ENCODE measurements at places on chromosomes 6 and 20. TPM values are rescaled to one million over a fixed set of nuclear protein-coding genes. Genes with fewer than 3 reads are reported as not detected.
A peak's percentile ranks its signal among the peaks of the same experiment; 100 is the strongest.

DNA sequence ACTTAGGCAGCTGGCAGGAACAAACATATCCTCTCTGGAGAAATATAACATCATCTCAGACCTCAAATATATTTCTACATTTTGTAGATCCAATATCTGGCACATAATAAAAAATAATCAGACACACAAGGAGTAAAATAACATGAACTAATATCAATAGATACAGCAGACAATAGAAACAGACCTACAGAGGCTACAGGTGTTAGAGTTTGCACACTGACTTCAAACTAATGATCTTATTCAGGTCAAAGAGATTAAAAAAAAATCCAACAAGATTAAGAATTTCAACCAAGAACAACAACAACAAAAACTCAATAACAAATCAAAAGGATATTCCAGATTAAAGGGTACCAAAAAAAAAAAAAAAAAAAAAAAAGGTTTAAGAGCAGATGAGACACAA is 13.9 kb upstream of the CDYL start:
- no peak for DNase-seq

- DNase-seq = no peak
Observed at GRCh38 chr6:15205321-15205720, 40.5 kb upstream of the JARID2 start.

DNA sequence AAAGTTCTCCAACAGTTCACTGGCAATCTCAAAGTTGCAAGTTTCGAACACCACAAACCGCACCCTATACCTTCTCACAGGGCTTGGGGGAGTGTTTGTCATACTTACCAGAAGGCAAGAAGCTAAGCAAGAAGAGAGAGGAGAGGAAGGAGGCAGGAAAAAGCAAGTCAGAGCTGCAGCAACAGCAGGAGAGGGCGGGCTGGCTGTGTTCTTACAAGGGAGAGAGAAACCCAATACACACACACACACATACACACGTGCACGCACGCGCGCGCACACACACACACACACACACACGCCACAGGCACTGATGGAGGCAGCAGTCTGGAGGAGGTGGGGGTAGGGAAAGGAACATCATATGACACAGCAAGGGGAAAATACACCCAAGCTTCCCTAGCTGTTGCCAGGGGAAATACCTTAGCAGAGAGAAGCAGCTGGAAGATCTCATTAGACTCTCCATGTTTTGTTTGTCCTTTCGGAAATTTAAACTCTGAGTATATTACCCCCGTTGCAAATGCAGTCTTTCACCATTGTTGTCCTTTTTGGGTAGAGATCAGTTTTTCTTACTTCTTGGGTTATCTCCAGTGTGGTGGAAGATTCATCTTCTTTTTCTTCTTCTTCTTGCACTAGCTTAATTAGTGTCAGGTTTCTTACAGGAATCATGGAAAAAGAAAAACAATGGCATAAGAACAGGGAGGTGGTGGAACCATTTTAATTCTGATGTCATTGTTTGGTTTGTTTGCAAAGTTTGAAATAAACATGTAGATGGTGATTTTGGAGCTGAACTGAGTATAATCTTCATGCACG is at the start of gene TXLNB:
Gene TXLNB (minus strand): TSS at position 186 of the 807 bp plus-strand sequence. CDS start 3,099 bp downstream, outside the sequence.
- peak; percentile 93 for DNase-seq

PTCRA gene
- not detected for polyA plus RNA-seq

- DNase-seq = no peak
Observed at GRCh38 chr6:151807513-151808370, at the start of gene ESR1. Gene ESR1 (plus strand): TSS chr6:151807682. CDS start chr6:151807913, 231 bp downstream.

DNA sequence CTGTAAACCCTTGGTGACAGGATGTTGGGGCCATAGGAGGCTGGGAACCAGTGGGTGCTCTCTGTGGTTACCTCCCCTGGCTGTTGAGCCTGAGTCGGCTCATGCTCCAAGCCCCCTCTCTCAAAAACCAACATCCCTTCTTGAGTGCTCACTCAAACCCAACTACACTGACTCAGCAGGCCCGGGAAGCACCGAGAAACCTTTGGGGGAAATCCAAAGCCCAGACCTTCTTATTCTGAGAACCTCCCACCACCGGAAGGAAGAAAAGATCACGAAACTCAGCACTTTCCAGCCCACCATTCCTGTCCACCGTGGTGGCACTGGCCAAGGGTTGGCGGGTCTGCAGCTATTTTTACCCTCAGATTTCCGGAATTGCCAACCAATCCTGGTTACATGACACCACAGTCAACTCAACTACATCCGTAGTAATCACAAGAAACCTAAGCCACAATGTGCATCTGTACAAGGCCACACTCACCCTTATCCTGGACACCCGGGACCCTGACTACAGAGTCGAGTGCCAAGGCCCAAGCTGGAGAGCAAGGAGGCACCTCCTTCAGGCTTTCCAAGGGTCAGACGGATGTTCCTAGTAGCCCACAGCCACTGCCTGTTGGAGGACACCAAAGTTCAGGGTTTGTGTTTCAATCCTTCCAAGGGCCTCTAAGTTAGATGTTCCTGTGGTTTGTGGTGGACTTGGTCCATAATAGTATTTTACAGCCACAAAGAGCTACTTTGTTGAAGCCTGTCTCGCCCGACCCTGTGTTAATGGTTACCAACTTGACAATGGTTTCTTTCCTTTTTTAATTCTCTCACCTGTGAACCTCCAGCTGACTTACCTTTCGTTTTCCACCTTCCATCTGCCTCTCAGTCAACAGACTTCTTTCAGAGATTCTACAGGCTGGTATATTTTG is 317.0 kb downstream of the CDC5L start:
- DNase-seq = no peak

- DNase-seq = no peak
Observed at GRCh38 chr6:134937426-134937825, 12.5 kb downstream of the ALDH8A1 start.

LAMP5 gene
- not detected for polyA plus RNA-seq

- DNase-seq = no peak
Observed at GRCh38 chr20:13333793-13334192, 112.7 kb downstream of the ISM1 start.

RGS17 gene
- polyA plus RNA-seq = not detected

STMND1 gene
- polyA plus RNA-seq = not detected

BTNL2 gene
- not detected for polyA plus RNA-seq

DNA sequence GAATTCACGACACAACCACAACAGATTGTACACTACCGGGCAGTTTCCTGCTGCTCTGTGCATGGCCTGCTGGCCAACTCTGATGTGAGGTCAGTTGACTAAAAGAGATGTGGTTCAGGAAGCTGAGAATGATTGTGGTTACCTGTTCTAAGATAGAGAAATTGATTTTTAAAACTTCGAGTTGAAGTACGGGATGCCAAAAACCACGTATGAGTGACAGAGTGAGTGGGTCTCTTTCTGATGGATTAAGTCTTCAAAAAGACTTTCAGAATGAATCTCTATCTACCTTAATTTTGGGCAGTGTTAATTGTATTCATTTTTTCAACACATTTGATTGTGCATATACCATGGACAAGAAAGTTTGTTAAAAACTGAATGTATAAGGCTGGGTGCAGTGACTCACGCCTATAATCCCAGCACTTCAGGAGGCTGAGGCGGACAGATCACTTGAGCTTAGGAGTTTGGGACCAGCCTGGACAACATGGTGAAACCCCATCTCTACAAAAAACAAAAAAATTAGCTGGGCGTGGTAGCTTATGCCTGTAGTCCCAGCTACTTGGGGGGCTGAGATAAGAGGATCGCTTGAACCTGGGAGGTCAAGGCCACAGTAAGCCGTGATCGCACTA is 121.2 kb downstream of the SGK1 start:
- no peak for DNase-seq

ADGB gene
- not detected for polyA plus RNA-seq

PGC gene
- not detected for polyA plus RNA-seq

GRCh38 chr6:149636124-149636523 is 12.4 kb downstream of the KATNA1 start:
- DNase-seq = no peak

DNA sequence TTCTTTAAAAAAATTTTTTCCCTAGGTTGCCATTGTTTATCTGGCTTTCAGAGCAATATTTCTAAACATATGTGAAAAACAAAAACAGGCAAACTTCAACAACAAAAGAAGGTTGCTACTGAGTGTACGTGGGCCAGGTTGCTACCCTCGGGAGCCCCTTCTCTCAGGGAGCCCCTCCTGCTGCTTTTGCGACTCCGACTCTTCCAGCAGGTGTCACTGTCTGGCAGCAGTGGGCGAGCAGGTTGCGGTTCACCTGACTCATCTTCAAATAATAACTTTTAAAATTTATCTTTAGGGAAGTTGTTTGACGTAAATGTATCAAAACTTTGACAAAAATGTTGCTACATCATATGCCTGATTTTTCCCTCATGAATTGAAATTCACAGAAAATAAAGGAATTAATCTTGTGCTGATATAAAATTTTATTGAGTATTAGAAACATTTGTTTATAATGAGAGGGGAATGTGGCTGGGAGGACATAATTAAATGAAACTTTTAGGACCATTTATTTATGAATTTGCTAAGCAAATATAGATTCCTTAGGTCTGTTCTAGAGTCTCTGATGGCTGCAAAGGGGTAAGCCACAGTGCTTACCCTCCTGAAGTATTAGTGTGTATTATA is 138.8 kb downstream of the HIVEP1 start:
- DNase-seq = peak; percentile 48

- DNase-seq = no peak
Observed at GRCh38 chr20:33744773-33745385, 13.1 kb downstream of the ZNF341 start.

POM121L2 gene
- polyA plus RNA-seq = not detected

TMEM200A gene
- 0.07 TPM for polyA plus RNA-seq

- DNase-seq = no peak
Observed at GRCh38 chr20:17520583-17520982, 10.6 kb downstream of the BFSP1 start.

DNA sequence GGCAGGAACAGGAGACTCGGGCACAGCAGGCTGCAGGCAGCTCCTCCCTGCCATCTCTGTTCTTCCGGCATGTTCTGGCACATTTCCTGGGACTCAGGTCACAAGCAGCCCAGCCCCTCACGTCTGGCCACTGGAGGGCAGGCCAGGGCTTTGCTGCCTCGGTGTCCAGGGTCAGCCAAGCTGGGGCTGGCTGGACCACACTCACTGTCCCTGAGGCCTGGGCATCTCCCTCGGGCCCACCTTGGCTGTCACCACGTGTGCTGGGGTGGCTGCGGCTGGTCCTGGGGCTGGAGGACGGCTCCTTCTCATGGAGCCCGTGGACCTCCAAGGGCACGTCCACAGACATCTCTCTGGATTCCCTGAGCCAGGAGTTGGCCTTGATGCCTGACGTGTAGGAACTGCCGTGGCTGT is 18.5 kb downstream of the FRMD1 start:
- DNase-seq = no peak

DNA sequence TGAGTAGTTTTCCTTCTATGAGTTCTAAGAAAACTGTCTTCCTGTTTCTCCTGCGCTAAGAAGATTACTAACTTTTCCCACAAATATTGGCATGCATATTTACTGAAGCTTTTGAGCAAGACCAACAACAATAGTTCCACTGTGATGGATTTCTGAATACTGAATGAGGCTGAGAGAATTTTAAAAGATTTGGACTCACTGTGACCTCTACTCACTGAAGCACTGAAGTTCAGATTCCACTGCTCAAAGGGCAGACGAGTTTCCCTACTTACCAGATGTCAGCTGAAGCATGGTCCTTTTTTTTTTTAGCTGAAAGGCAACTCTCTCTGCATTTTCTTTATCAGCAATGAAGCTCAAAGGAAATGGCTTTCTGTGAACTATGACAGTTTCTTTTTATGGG is 718.5 kb downstream of the RFPL4B start:
- DNase-seq = no peak

GRCh38 chr6:118680452-118681095 is 29.2 kb upstream of the CEP85L start:
- DNase-seq = no peak

DNA sequence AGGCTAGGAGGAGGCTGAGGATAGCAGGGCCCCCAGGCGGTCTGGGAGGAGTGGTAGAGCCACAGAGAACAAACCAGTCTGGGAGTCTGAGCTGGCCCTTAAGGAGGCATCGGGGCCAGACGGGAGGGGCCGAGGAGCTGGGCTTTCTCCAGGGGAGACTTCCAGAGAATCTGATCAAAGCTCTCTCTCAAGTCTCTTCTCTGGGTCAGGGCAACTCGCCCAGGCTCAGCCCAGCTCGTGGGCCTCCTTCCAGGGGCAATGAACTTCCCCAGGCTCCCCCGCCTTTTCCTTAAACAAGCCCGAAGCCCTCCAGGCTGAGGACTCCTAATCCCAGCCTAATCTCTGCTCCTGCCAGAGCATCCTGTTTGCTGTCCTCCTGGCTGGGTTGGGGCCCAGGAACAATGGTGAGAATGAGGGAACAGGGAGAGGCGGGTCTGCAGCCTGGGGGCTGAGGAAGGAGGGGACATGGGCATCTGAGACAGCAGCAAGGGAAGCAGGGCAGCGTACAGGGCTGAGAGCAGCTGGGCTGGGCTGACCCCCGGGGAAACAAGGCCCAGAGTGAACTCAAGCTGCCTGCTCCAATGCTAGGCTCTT is 173.6 kb downstream of the ANKRD60 start:
- DNase-seq = no peak

DNA sequence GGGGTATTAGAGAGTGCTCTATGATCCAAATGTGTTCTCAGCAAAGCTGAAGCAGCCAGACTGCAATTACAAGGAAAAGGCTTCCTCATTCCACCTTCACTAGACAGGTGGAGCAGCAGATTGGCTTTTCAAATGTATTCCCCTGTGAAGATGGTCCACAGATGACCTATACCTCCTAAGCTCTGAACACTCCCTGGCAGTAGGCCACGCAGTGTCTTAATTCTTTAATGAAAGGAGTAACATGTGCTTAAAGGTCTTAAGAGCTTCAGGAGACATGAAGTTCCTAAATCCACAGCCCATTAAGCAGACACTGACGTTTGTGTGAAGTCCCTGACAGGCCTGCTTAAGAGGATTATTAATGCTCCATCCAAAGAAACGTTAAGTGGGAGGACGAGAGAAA is 138.9 kb upstream of the NUP153 start:
- DNase-seq = no peak

DNA sequence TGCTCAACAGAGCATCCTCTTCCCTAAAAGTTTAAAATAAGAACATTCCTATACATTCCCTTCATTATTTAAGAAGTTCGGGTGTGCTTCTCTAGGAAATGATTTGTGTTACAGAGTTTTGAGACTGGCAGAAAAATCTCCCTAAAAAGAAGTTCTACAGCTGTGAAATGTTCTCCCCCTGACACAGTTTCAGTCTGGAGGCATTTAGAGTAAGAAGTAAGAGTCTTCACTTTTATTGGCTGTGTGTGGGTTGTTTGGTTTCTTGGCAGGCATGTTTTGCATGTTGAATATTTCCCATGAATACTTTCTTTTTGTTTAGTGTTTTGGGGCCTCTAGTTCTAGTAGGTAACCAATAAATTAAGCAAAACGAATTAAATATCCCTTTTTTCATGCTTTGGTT is 195.9 kb downstream of the TENT5A start:
- no peak for DNase-seq
